ENCODE measurements at places on chromosomes 2 and 18.
A peak's percentile ranks its signal among the peaks of the same experiment; 100 is the strongest.

DNA sequence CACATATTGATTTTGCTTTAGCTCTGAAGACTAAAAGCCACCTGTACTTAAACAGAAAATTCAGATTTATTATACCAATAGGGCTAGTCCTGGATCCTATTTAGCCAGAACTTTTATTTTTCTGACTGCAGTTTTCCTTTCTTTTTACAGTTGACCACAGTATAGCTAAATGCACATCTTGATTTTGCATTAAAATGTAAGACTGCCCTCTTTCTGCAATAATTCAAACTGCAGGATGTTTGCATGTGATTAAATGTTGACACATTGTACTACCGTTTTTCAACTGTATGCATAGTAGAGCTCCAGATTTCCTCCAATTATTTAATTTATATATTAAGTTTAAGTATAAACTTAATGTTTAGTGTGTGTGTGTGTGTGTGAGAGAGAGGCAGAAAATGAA is 1262.9 kb downstream of the SUCLG1 start:
- peak; percentile 50 for DNase-seq

DNA sequence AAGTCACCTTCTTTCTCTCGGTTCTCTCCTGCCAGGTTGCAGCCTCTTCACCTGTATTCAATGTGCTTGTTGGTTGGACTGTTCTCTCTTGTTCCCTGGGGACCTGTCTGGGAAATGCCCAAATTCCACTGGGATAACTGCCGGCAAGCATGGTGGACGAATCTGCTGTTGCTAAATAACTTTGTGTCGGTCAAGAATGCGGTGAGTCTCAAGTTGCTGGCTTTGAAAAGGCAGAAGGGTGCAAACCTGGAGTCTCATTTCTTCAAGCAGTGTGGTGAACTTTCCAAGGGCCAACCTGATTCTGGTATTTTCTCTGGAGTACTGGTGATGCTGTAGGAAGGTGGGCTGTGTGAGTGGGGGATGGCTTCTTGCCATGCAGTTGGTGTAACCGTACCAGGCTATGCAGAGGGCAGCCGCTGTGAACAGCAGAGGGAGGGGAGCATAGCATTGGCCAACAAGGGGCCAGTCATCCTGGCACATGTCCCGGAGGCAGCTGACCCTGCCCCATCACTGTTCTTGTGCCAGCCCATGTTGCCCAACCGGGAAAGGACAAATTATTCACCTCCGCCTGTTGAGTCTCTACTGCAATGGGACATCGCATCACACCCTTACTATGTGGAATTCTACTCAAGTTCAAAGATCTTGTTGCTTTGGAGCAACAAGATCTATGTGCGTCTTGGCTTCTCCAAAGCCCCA is 88.1 kb upstream of the SEC11C start:
- no peak for DNase-seq

GRCh38 chr2:136232456-136233172 is 114.7 kb upstream of the CXCR4 start:
- no peak for DNase-seq

- no peak for DNase-seq
Measured at GRCh38 chr2:224166654-224167053, 127.6 kb upstream of the SERPINE2 start.

DNA sequence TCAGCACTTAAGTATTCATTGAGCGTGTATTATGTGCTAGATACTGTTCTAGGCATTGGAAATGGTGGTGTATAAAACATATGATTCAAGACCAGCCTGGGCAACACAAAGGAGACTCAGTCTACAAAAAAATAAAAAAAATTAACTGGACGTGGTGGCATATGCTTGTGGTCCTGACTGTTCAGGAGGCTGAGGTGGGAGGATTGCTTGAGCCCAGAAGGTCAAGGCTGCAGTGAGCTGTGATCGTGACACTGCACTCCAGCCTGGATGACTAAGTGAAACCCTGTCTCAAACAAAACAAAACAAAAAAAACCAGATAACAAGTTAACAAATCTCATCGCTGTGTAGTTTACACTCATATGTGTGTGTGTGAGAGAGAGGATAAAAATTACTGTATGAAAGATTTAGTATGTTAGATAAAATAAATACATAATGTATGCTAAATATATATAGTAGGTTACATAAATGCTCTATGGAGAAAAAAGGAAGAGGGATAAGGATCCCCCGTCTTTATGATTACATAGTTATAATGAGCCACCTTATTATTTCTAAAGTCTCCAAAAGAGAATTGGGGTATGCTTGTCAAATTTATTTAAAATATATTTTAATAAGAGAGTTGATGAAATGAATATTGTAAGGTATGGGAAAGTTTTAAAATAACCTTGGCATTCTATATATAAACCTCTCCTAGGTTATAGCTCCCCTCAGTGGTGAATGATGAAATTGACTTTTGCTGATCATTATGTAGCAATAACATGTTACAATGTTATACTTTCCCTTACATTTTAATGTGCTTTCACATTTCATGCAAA is 69.2 kb downstream of the EHBP1 start:
- DNase-seq, result peak; percentile 24

DNA sequence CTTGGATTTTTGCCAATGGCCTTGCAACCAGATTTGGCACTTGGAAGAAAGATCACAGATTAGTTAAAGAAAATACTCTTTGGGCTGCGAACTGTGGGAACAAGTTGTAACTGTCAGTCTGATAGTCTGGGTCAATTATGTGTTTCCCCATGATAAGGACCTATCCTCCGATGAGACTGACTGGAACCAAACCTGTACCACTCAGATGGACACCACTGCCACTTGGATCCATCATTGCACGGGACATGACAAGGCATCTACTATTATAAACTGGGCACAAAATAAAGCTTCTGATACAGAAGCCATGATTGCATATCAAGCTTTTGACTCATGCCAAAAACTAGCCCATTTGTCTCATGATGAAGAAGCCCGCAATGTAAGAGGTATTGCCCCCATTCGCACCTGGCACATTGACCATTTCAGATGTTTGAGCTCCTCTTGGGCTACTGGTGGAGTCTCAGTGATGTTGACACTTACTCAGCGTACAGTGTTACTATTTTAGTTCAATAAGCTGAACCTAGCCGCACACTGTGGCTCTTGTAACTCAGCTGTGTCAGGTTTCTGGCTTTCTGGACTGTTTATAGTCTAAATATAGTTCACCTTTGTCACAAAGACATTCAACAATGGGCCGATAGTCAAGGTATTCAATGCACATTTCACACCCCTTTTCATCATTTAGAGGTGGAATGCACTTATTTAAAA is 179.8 kb upstream of the RBBP8 start:
- no peak for DNase-seq

DNA sequence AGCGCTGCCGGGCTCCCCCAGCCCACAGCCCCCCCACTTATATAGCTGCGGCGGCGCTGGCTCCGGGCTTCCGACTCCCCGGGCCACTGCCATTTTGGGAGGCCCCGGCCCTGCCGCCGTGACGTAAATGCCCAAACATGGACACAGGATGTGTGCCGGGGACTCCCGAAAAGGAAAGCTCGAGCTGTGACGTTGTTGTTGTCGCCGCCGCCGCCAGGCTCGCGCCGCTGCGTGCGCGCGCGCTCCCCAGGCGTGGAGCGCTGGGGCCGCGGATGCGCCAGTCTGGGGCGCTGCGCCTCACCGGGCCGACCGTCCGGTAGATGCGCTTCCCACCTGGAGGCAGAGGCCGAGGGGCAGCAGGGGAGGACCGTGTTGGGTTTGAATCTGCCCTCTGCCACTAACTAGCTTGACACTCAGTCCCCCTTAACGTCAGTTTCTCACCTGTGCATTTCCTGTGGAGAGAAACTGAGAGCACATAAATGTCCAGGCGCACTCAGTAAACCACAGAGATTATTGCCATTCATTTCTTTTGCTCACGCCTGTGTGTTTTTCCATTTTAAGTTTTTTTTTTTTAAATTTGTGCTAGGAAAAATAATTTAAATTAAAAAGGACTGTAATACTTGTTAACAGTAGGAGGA is at the start of gene EGR4:
TSS of gene EGR4 (minus strand) at position 15 of the 638 bp plus-strand sequence. CDS start 231 bp downstream, outside the sequence.
- DNase-seq, result peak; percentile 78

DNA sequence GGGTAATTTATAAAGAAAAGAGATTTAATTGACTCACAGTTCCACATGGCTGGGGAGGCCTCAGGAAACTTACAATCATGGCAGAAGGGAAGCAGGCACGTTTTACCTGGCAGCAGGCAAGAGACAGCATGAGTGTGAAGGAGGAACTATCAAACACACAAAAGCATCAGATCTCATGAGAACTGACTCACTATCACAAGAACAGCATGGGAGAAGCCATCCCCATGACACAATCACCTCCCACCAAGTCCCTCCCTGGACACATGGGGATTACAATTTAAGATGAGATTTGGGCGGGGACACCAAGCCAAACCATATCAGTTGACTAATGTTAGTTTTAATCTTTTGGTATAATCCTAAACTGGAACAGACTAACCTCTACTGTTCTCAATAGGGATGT is 49.1 kb upstream of the CPO start:
- DNase-seq, result no peak

DNA sequence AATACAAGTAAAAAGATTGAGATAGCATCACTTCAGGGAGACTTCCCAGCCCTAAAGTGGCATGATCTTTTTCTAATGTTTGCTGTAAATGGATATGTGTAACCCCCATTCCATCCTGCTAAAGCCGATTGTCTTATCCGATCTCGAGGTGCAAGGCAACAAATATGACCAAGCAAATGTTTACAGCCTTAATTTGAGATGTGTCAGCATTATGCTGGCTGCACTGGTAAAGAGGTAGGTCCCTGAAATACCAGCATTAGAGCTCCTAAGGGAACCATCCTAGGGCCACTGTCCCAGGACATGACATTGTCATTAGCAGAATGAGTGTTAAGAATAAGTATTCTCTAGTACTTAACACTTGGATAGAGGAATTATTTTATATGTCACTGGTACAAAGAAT is 108.4 kb downstream of the EPC2 start:
- no peak for DNase-seq

DNA sequence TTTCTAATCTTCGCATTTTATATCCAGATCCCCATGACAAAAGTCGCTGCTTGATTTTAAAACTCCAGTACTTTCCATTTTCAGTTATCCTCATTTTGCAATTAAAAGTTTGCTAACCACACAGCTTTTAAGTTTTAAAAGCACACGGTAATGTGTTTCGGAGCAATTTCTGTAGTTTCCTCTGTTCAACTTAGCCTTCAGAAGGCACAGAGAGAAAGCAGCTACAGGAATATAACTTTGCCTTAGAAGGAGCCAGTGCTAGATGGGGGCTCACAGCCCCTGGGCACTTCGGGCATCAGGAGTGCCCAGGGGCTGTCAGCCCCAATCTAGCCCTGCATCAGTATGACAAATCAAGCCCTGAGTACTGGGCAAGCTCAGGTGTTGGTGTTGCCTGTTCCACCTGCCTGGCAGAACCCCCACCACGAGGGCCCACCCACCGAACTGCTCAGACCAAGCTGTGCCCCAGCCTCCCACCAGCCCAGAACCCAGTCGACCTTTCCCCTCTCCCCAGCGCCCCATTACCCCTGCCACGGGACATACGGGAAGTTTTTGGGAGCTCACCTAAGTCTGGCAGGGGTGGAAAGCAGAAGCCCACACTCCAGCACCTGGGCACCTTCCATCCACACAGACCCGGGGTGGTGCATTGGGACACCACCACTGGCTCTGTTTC is 47.3 kb downstream of the TRABD2A start:
- no peak for DNase-seq

GRCh38 chr2:8552293-8552801 is 129.5 kb upstream of the ID2 start:
- no peak for DNase-seq

DNA sequence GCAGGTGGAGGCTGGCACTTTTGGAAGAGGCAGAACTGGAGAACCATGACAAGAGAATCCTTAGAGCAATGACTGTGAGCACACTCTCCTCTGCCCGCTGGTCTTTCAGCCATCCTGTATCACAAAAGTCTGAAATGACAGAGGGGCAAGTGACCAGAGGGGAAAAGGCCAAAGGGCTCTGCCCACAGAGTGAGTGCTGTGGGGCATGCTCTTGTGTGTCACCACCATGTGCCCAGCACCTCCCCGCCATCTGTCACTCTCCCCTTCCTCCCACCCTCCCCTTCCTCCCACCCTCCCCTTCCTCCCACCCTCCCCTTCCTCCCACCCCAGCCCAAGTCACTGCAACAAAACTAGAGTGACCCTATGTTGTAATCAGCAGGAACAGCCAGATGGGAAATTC is 31.9 kb downstream of the DAW1 start:
- DNase-seq, result no peak

DNA sequence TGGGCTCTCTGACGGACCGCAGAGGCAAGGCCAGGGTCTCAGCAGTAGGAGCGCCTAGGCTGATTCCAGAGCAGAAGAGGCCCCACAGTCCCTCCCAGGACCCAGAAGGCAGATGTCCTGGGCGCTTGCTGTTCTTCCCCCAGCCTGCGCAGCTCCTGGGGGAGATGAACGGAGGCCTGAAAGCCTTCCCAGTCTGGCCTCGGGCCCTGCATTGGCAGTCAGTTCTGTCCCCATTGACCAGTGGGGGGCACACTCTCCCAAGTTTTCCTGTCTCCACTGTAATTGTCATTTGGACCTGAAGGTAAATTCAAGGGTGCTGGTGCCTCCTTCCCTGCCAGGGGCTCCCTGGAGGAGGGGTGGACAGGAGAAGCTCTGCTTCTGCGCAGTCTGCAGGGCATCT is 345.7 kb downstream of the CYP26B1 start:
- DNase-seq, result no peak

DNA sequence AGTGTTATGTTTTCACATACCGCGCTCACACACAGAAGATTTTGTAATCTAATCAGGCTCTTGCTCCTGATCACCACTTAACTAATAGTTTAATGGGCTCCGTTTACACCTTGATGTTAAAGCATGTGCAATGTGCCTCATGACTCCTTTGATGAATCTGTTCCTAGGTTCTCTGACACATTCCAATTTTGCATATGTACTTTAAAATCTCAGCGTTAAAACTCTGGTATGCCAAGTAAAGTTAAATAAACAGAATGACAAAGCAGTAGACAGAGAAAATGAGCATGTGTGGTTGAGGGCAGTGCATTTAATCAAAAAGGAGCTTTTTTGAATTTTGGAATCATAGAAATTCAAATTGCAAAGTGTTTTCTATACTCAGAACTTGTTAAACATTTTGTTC is 96.4 kb downstream of the TCF4 start:
- no peak for DNase-seq

- no peak for DNase-seq
Measured at GRCh38 chr2:65501836-65502235, 69.4 kb upstream of the SPRED2 start.

- DNase-seq, result no peak
Measured at GRCh38 chr18:8276406-8276805, 332.8 kb upstream of the RAB12 start.

GRCh38 chr2:237540223-237540775 is 26.1 kb upstream of the PRLH start:
- no peak for DNase-seq

DNA sequence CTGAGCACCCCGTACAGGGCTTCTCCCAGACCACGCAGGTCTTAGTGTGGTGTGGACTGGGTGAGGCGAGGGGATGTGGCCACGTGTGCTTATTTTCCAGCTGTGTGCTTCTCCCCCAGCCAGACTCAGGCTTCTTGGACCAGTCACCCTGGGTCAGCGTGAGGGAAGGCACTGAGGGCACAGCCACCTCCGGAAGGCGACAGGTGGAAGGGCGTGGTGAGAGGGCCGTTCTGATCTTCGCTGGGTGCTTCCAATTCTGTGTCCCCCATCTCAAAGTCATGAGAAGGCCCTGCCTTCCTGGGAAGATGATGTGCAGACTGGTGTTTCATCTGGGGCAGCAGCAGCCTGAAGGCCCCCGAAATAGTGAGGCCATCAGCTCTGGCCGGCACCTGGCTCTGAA is 169.7 kb upstream of the MYCN start:
- DNase-seq, result no peak

- no peak for DNase-seq
Measured at GRCh38 chr18:63470751-63471150, 6.0 kb upstream of the SERPINB5 start.

GRCh38 chr2:33709951-33710350 is 110.9 kb upstream of the FAM98A start:
- DNase-seq, result no peak
